Activated CD4-positive, alpha-beta T cell treated with anti-CD3 and anti-CD28 coated beads, Interleukin-2, amount 10 ng/mL, durations not matched to agents 24 days and 14 days (primary cell): ENCODE measurements at places on chromosomes 7 and 10. TPM values are rescaled to one million over a fixed set of nuclear protein-coding genes. Genes with fewer than 3 reads are reported as not detected.
A peak's percentile ranks its signal among the peaks of the same experiment; 100 is the strongest.

Gene SPDYE9
- total RNA-seq: not detected in 2 replicates

DNA sequence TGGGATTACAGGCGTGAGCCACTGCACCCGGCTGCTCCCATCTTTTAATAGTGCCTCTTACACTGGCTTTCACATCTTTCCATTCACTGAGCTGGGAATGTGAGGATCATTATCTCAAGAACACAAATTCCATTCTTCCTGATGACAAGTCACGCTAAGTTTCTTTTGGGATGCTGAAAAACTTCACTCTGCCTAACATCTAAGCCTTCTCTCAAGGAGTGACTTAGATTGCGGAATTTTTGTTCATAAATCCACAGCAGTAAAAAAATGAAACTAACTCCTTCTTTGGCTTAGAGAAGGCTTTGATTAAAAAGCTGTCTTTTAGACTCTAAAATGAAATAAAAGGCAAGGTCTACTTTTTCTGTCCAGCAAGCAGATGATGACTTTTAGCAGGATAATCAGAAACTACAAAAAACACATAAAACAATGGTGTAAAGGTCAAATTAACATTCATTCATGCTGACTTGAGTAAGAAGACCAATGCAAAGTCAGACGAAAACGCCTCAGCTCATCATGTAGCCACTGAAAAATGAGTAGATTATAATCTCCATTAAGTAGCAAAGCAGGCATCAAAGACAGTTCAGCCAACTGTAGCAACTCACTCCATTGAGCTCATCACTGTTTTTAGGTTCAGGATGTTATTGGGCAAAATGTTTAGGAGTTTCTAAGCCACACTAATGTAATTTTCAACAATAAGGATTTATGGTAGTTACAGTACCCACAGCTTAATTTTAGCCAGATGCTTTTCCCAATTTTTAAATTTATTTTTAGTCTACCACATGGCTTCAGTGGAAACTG lies 178.8 kb downstream of the ELMO1 start:
- DNase-seq: no peak

Gene CCDC146
- total RNA-seq: 1.5 and 2.3 TPM in 2 replicates

- DNase-seq: no peak
Observed at GRCh38 chr10:70573599-70574506, 28.7 kb downstream of the PRF1 start.

DNA sequence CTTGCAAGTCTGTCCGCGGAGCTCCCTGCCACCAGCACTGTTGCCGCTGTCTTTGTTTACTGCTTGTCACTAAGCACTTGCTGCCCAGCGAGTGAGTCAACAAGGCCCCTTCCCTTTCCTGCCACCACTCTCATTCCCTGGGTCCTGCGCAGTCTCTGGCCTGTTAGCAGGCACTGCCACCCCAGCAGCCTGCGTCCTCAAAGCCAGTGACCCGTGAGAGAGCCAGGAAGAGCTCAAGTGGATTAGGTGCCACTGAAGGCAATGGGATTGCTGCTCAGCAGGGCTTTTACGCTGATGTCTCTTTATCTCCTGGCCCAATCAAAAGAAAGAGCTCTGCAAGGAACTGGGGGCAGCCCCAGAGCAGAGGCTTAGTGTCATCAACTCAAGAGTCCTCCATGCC lies at the start of gene FRMPD2:
FRMPD2 (minus strand) TSS at position 61 of the 400 bp plus-strand sequence. CDS start 129 bp downstream, outside the sequence.
- no peak for DNase-seq

DNA sequence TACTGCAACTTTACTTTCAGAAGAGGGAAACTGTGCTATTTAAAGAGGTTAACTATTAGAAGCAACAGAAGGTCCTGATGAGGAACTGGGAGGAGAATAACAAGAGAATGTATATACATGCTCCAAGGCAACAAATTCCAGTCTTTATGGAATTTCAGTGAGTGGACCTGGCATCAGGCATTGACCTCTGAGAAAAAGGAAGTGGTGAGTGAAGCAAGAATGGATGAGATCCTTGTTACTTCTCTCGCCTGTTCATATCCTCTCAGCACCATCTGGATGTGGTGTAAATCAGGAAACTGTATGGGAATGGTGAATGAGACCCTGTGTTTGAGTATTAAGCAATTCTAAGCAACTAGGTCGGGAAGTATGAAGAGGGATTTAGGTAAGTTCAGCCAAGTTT lies 30.3 kb upstream of the KBTBD2 start:
- no peak for DNase-seq

DNA sequence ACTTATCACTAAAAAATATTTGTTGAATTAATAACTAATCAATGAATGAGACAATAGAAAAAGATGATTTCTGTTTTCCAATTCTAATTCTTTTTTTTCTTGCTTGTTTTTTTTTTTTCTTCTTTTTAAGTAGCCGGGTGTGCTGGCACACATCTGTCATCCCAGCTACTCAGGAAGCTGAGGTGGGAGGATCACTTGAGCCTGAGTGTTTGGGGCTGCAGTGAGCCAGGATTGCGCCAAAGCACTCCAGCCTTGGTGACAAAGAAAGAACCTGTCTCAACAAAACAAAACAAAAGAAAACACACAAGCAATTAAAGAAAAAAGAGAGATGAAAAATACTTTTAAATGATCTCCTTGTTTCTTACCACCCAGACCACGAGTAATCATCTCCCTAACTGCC lies 1109.3 kb downstream of the REEP3 start:
- DNase-seq: no peak

GRCh38 chr10:2631557-2632205 lies 435.7 kb upstream of the PFKP start:
- DNase-seq: no peak

- peak; percentile 33 for DNase-seq
Observed at GRCh38 chr7:116991233-116991632, 37.9 kb downstream of the ST7 start.

Gene PRLHR
- not detected in 2 replicates for total RNA-seq

- DNase-seq: no peak
Observed at GRCh38 chr7:70756789-70757188, 375.2 kb upstream of the GALNT17 start.

Gene DLD
- total RNA-seq: 113 and 119 TPM in 2 replicates

- peak; percentile 79 for DNase-seq
Observed at GRCh38 chr10:25113191-25114035, 61.4 kb upstream of the GPR158 start.

Gene MNX1
- not detected in 2 replicates for total RNA-seq

Gene LRRD1
- not detected in 2 replicates for total RNA-seq

- peak; percentile 95 for DNase-seq
Observed at GRCh38 chr7:4681886-4682620, at the start of gene FOXK1. FOXK1 (plus strand) TSS chr7:4682295; CDS start chr7:4682309, 14 bp downstream.

DNA sequence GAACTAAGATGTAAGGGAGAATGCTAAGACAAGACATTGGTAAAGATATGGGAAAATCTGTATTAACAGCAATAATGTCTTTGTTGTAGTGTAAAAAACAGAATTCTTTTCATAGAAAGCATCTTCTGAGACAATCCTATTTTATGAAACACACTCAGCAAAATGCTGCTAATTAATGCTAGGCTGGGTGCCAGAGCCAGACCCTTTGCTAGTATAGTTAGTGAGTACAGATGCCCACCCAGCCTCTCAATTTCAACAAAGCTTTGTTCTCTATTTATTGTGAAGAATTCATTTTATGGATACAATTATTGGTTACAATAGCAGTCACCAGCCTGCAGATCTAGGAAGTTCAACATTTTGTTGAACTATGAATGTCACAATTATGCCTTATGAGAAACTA lies 131.0 kb downstream of the SEM1 start:
- no peak for DNase-seq

DNA sequence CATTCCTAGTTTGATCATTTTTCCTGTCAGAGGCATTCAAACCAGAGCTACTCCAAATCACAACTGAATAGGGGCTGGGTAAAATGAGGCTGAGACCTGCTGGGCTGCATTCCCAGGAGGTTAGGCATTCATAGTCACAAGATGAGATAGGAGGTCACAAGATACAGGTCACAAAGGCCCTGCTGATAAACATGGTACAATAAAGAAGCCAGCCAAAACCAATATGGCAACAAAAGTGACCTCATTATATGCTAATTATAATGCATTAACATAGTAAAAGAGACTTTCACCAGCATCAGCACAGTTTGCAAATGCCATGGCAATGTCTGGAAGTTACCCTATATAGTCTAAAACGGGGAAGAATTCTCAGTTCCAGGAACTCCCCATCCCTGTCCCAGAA lies 37.3 kb downstream of the TWIST1 start:
- DNase-seq: no peak

Gene OPN1SW
- total RNA-seq: not detected in 2 replicates

DNA sequence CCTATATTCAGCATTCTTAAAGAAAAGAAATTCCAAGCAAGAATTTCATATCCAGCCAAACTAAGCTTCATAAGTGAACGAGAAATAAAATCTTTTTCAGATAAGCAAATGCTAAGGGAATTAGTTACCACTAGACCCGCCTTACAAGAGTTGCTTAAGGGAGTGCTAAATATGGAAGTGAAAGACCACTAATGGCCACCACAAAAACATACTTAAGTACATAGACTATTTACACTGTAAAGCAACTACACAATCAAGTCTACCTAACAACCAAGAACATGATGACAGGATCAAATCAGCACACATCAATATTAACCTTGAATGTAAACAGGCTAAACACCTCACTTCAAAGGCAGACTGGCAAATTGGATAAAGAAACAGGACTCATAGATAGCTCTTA lies 42.2 kb upstream of the NME8 start:
- no peak for DNase-seq

Gene TBXAS1
- 1.8 and 3.5 TPM in 2 replicates for total RNA-seq

Gene IGF2BP3
- 2.2 and 2.7 TPM in 2 replicates for total RNA-seq

Gene CPXM2
- not detected in 2 replicates for total RNA-seq

- no peak for DNase-seq
Observed at GRCh38 chr10:3167611-3168330, 4.8 kb downstream of the PITRM1 start.

DNA sequence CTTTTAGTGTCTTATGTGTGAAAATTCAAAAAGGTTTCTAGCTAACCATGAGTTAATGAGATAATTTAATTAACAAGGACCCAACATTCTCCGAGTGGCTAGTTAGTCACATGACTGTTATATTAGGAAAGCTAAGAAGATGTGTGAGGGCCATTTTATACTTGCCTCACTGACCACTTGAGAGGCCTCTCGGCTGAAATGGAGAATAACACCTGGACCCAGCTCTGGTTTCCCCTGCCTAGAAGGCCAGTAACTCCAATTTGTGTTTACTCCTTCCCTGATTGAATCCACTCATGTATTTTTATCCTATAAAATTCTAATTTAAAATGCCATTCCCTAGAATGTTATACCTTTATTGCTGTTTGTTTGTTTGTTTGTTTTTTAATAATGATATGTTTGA lies 1091.2 kb downstream of the KCNMA1 start:
- DNase-seq: no peak

DNA sequence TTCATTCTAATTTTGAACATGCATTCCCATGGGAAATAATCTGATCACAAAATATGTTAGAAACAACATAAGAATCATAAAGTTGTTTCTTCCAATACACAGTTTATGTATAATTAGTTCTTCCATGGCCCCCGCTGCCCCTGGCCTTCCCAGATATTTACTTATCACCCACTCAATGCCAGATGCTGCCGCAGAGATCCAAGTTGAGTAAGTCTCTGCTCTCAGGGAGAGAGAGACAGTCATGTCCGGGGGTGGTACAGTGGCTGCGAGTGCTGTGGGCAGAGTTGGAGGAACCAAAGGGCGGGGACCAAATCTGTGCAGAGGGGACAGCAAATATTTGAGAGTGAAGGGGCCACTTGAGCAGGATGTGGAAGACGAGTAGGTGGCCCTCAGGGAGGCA lies 37.1 kb downstream of the COL26A1 start:
- no peak for DNase-seq

Gene CCDC136
- 9.2 and 10.6 TPM in 2 replicates for total RNA-seq

DNA sequence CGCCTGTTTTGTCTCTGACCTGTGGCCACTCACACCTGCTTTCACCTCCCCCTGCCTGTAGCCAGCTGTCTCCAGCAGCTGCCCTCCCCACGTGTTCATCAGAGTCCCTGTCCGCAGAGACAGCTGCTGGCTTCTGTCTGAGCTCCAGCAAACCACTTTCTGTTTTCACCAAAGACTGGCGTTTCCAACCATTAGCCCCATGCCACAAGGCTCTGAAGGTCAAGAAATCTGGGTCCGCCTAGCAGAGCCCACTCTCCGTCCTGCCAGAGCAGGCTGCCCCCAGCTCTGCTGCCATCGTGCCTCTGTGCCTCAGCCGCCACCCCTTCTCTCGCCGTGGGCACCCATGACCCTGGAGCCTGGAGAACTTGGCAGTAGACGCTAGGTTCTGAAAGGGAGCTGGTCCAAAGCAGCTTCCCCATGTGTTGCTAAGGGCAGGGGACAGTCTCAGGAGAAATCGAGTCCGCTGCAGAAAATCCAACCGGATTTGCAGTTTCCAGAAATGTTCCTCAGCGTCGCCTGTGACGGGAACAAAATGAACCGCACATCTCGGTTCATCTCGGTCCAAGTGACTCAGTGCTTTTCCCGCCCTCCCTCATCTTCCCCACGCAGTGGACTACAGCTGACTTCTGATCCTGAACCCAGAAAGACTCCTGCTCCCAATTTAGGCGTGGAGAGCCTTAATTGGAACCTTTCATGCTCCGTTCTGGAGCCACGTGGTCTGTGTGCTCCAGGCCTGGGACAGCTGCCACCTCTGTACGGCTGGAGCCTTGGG lies 28.0 kb downstream of the TMEM120A start:
- DNase-seq: no peak

- no peak for DNase-seq
Observed at GRCh38 chr7:18572154-18572553, 76.6 kb downstream of the HDAC9 start.

DNA sequence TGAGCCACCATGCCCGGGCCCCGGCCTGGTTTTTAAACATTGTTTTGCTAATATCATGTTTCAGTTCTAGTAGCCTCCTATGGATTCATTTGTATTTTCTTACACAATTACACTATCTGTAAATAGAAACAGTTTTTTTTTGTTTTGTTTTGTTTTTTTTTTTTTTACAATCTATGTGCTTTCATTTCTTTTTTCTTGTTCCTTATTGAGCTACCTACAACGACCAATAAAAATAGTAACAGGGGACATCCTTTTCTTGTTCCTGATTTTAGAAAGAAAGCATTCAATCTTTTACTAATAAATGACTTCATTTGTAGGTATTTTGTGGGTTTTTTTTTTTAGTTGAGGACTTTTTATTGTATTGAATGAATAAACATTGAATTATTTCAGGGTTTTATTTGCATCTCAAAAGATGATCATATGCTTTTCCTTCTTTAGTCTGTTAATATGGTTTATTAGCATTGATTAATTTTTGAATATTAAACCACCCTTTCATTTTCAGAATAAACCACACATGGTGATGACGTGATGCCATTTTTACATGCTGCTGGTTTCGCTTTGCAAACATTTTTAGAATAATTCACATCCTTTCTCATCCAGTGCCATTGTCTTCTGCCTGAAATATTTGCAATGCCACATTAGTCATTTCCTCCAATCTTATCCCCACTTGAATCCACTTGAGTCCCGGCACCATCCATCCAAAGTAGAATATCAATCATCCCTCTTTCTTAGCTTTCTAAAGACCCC lies 18.1 kb upstream of the AKR1E2 start:
- DNase-seq: no peak

DNA sequence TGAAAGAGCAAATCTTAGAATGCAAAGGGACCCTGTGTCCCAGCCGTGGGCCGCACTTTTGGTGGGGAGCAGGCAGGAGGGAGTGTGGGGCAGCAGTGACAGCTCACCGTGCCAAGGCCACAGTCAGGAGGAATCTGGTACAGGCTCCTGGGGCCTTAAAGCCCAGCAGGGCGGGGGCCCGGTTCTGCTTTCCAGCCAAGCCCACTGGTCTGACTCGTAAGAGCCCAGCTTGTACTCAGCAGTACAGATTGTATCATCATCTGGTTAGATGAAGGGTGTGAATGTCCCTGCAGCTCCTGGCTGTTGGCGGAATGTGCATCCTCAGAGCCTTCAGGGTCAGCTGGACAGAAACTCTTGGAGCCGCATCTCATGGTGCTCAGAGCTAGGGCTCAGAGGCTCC lies 30.5 kb upstream of the TRIM8 start:
- no peak for DNase-seq

GRCh38 chr10:82212753-82213152 lies 337.8 kb downstream of the NRG3 start:
- no peak for DNase-seq
